ENCODE measurements at places on chromosomes 12 and 14.

GRCh38 chr14:104399432-104400155 lies 180.0 kb upstream of the C14orf180 start:
- DNase-seq: no peak

- DNase-seq: no peak
Observed at GRCh38 chr12:61546296-61546695, 713.9 kb upstream of the USP15 start.

- no peak for DNase-seq
Observed at GRCh38 chr12:10824957-10825356, 1.2 kb downstream of the TAS2R10 start.

- no peak for DNase-seq
Observed at GRCh38 chr12:108575199-108575912, 13.0 kb downstream of the ISCU start.

GRCh38 chr12:38157274-38157932 lies 159.2 kb upstream of the ALG10B start:
- no peak for DNase-seq

GRCh38 chr14:96055753-96056508 lies 16.8 kb downstream of the C14orf132 start:
- DNase-seq: no peak
